ENCODE measurements at places on chromosomes 11 and 22.

DNA sequence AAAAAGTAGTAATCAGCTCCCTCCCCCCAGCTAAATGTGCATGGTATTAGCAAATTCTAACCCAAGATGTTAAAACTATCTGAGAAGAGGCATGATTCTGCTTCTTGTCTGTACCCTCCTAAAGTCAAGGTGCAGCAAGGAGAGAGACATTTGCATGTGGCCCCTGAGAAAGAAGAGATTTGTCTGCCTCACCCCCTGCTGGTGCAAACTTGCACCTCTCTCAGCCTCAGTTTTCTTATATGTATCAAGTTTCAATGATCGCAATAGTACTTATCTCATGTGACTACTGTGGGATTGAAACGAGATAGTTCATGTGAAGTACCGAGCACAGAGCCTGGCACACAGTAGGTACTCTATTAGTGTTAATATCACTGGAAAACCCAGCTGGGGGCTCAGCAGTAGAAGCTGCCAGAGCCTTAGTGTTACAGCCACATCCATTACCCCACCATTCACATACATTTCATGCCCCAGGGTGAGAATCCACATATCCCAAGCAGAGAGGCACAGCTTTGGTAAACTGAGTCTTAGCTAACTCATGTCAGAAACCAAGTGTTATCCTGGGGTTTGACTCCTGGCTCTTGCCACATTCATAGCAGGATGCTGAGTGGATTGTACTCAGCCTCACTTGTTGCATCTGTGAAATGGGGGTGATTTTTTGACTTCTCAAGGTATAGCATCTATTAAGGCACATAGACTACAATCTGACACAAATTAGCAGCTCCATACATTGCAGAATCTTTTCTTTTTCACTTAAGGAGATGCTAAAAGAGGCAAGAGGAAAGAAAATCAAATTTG is 24.9 kb downstream of the CD44 start:
- no peak for DNase-seq

- DNase-seq = no peak
These were observed 150.1 kb downstream of the TENM4 start for GRCh38 chr11:79290761-79291160.

DNA sequence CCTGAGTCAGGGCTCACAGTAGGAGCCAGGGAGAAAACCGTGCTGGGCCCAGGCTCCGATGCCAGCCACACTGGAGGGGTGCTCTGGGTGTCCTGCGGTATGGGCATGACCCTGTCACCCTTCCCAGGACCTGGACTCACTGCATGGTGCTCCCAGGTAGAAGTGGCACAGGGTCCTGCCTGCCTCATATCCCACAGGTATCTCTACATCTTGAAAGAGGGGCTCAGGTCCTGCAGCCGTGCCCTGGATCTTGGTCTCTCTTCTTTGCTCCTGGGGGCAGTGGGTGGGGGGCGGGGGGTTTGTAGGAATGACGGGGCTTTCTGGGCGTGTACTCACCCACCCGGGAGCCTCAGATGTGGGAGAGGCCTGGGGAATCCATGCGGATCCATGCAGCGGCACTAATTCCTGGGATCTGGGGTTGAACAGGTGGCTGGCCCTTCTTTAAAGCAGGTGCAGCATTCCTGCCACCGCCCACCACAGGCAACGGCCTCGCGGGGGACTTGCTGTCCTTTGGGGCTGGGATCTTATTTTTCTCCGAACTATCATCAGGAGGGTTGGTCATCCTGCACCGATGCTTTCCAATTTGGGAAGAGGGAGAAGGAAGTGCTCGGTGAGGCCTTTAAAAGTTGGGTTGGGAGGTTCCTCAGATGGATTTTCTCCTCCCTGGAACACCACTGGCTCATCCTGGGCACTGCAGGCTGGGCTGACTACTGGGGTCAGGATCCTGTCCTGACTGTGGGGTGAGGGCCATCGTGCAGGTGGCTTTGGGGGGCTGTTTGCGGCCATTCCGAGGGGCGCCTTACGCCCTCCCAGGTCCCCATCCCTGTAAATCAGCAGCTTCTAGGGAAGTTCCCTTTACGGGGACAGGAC is 886.4 kb downstream of the BRD1 start:
- no peak for DNase-seq

GRCh38 chr11:9992306-9992705 is 301.7 kb downstream of the SBF2 start:
- no peak for DNase-seq

DNA sequence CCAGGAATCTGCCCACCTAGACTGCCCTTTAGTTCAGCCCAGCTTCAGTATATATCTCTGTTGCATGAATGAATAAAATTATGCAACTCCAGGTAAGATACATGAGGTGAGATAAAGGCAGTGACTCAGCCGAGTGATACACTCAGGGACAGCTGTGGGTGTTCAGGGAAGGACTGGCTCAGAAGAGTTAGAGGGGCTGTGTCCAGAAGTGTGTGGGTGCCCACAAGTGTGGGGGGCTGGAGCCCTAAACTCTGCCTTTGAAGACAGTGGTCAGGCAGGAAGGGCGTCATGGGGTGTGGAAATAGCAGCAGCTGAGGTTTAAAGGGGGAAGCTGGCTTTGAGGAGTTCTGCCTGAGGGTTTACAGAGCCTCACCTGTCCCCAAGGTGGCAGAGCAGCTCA is 8.3 kb downstream of the FTH1 start:
- DNase-seq = no peak

DNA sequence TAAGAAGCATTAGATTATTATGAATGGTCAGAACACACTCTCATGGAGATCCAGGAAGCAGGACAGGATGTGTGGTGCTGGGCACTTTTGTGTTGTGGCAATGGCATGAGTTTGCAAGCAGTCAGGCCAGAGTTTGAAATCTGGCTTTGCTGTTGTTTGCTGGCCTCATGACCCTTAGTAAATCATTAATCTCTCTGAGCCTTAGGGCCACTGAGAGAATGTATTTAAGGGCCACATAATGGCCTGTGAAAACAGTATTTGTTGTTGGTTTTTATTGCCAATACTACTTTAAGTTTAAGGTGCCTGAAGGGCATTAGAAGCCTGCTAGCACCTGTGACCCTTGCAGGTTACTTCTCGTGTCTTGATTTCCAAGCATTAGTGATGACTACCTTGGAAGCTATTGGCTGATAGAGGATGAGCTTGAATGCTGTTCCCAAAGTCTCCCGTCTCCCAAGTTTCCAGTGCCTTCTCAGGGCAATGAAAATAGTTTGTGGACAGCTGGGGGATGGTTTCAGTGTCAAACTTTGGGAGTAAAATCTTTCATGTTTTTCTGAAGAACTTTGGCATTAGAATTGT is 24.6 kb downstream of the STIM1 start:
- DNase-seq = no peak

DNA sequence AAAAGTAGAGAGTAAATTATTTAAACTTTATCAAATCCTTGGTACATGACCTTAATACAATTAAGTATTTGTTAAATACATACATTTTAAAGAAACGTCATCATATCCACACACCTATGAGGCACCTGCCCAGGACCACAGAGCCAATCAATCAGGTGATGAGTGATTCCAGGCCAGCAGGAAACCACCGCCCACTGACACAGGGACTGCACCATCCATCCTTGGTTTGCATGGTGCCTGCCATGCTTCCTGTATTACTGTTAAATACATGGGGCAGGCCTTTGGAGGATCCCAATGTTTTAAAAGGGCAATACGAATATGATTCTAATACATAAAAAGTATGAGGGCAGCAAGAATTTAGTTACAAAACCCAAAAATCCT is 7.0 kb upstream of the TBC1D10A start:
- no peak for DNase-seq

GRCh38 chr22:25402501-25403283 is 161.8 kb upstream of the GRK3 start:
- DNase-seq = no peak
